ENCODE measurements at places on chromosomes 1 and 21.

DNA sequence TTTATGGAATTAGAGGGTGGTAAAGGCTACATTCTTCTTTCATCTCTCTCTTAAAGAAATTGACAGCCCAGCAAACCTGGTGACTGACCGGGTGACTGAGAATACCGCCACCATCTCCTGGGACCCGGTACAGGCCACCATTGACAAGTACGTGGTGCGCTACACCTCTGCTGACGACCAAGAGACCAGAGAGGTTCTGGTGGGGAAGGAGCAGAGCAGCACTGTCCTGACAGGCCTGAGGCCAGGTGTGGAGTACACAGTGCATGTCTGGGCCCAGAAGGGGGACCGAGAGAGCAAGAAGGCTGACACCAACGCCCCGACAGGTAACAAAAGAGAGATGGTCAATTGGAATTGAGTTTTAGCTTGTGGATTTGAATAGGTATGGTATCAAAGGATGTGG is 29.7 kb downstream of the TNN start:
- DNase-seq = no peak

DNA sequence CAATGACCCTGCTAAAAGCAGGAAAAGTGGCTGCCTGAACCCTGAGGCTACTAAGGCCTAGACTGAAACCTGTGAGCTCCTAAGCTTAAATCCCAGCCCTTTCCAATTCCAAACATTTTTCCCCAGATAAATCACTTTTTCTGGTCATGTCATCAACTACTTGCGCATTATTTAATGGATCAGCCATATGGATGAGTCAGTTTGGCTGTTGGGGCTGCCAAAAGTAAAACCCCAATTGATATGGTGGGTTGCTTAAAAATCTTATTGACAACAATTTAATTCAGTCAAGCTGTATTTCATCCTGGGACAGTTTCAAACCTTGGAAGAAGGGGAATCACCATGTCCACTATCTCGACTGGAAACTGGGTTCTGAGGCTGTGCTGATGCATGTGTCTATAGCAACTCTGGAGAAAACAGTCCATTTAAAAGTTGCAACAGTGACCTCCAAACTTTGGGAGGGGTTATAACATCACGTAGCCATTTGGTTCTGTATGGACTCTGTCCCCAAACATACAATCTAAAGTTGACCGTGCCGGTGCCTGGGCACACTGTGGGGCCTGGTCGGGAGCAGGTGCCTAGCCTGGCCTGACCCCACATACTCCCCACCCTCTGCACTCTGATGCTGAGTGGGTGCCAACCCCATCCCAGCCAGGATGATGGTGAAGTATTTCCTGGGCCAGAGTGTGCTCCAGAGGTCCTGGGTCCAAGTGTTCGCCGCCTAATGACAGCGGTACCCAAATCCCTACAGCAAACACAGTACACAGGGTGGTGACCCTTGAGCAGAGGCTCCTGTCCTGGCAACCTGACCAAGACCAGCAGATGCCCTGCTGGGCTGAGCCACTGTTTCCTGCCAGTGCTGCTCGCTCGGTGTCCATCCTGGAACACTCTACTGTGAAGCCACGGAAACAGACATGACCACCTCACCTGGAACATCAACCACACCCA is 46.5 kb upstream of the LRRC52 start:
- peak; percentile 72 for DNase-seq

- DNase-seq = peak; percentile 87
These were observed 16.0 kb downstream of the YARS1 start for GRCh38 chr1:32801096-32801715.

DNA sequence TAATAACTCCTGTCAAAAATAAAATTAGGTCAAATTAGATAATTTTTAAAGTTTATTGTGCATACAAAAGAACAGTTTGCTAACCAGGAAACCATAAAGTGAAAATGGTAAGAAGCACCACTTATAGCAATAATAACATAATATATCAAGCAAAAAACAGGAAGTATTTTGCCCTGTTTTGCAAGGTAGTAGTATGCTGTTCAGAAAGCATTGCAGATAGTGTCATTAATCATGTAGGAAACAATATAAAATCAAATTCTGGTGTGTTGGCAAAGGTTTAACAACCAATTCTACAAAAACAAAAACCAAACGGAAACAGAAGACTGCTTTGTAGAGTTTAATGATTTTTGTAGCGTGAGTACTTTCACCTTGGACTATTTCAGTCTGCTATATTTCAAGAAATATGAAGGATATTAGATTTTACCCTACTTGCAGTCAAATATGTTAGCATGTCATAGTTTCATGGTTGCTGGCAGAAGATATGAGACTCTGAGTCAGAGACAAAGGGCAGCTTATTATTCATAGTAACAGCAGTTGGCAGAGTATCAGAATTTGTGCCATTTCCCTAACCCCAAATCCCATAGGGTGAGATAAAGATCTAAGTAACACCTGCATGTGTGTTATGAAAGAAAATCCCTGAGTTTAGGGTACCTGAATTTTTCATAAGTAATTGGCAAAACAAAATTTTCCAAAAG is 729.0 kb upstream of the BRINP3 start:
- DNase-seq = peak; percentile 23

DNA sequence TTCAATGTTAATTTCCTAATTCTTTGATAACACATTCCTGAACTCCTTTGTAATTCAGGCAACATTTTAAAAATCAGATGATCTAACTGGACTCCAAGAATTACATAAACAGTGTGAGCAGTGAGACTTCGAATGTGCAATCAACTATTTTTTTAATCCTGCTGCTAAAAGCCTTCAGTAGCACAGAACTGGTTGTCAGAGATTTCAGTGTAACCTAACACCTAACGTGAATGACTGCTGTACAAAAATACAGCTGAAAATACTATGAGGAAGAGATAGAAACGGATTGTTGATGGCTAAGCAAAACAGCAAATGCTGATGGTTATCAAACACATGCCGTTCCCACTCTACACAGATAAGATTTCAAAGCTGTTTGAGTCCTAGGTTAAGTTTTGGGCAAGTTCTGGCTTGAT is 46.1 kb downstream of the APP start:
- peak; percentile 22 for DNase-seq

DNA sequence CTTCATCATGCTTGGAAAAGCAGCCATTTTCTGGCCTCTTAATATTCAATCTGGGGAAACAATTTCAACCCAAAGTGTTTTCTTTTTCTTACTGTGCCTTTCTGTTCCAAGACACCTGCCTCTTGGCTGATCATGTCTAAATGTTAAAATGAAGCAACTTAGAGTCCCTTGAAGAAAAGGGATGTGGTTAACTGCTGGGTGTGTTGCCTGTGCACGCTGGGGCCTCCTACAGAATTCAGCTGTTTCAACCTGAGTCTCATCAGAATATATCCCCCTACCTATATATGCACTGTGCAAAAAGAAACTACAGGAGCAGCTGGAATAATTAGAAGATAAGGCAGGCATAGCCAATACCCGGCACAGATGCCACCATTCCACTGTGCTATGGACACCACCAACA is 222.0 kb downstream of the OMA1 start:
- no peak for DNase-seq

GRCh38 chr1:68175621-68176398 is 56.5 kb downstream of the WLS start:
- DNase-seq = no peak

DNA sequence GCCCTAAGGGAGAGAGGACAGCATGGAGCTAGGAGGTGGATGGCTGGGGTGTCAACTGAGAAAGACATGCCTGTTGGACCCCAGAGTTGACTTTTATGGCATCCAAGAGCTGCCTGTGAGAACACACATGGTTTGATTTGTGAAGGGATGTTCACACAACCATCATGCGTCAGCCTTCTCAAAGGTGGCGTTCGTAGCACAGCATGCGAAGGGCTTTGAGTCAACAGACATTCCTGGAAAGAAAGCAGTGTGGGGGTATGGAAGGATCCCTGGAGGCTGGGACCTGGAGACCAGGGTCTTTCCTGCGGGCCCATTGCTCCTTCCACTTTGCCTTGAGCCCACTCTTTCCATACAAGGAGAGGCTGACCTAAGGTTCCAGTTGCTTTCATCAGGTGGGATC is 6.4 kb upstream of the WNT3A start:
- no peak for DNase-seq

DNA sequence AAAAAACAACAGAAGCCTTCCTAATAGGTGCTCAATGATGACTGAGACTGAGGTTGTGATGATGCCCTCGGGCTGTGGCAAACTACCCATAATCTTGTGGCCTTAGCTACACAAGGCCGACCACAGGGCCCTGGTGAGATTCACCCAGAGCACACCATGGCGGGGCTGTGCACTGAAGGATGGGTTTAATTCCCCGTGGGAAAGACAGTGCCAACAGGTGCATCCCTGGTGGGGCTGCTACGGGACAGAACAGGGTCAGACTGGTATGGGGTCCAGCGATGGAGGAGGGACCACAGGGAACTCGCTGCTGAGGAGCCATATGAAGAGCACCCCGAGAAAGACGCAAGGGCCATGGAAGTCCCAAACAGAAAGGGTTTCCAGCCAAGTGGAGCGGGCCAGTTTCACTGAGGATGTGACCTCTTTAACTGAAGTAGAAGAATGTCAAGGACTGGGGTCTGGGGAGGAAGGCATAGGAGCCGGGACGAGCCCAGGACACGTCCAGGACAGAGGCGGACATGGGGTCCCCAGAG is 21.3 kb downstream of the PRDM15 start:
- DNase-seq = no peak

GRCh38 chr1:205523891-205524793 is 19.7 kb downstream of the CDK18 start:
- peak; percentile 61 for DNase-seq

- DNase-seq = peak; percentile 97
These were observed 41.5 kb downstream of the UBE4B start for GRCh38 chr1:10074059-10074851.

All from fibroblast of upper back skin (primary cell).